Right lung (tissue), 10 donors: ENCODE measurements at places on chromosomes 3 and 15. TPM values are rescaled to one million over a fixed set of nuclear protein-coding genes. Genes with fewer than 3 reads are reported as not detected.

DNA sequence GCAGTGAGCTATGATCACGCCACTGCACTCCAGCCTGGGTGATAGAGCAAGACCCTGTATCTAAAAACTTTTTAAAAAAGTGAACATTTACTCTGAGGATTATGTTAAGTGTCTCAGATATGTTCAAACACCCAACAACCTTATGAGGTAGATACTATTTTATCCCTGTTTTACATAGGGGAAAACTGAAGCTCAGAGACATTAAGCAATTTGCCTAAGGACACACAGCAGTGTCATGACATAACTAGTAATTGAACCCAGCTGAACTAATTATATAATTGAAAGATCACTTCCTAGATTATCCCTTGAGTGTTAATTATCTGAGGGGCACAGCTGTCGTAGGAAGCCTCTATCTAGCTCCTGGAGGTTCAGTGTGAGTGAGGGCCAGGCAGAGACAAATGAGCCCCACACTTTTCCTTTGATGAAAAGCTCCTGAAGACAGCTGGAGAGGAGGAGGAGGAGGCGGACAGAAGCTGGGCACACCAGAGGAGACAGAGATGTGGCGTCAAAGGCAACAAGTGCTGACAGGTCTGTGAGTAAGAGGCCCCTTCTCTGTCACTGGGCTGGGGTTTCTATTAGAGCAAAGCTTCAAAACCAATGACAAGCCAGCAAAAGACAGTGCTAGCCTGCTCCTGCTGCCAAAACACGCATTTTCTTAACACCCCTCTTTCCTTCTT is 20.5 kb downstream of the TRH start:
- DNase-seq = no peak

The FHIT gene
- 10.6 TPM for polyA plus RNA-seq

DNA sequence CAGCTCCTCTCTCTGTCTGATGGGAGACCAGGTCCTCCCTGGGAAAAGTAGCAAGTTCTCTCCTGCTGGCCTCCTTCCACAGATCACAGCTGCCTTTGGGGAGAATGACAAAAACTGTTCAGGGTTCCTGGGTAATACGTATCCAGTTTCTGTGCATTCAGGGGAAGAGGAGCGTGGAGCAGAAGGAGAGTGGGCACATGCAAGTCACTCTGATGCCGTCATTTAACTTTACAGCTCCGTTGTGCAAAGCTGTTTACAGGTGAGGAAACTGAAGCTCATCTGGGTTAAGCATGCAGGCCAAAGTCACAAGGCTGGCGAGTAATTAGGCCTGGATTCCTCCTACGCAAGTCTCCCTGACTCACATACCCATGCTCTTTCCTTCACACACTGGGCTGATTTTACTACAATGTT is 7.5 kb upstream of the TM4SF1 start:
- no peak for DNase-seq

The TGM4 gene
- polyA plus RNA-seq = not detected

DNA sequence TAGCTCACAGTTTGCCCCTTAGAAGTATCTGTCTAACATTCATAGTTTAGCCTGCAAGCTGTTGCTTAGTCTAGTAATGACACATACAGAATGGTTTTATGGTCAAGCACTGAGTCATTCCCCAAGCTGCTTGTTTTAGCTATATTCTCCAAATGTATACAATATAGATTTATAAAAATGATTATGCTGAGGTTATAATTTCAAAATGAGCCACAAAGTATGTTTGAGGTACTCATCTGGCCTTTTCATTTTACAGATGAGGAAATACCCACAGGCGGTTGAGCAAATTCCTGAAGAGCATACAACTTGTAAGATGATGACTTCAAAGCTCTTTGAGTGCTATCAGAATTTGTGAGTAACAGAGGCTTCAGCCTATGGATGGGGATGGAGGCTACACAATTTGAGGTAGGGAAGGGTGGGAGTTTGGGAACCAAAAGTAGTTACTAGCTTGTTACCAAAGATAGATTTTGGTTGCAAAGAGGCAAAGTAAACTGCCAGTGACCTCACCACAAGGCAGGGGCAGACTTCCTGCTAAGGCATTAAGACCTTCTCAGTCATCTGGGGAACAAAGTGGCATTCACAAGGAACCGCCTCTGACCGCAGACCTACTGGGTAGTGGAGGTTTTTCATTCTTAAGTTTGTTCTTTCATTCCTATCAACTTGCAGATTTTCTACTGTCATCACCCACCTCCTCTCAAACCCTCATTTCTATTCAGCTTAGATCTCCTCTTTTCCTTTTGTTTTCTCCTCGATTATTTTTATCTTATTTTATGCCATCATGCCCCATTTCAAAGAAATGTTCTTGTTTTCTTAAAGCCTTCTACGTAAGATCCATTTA is 257.2 kb upstream of the NECTIN3 start:
- no peak for DNase-seq

- DNase-seq = no peak
Observed at GRCh38 chr3:58888087-58888486, 161.7 kb downstream of the CFAP20DC start.

DNA sequence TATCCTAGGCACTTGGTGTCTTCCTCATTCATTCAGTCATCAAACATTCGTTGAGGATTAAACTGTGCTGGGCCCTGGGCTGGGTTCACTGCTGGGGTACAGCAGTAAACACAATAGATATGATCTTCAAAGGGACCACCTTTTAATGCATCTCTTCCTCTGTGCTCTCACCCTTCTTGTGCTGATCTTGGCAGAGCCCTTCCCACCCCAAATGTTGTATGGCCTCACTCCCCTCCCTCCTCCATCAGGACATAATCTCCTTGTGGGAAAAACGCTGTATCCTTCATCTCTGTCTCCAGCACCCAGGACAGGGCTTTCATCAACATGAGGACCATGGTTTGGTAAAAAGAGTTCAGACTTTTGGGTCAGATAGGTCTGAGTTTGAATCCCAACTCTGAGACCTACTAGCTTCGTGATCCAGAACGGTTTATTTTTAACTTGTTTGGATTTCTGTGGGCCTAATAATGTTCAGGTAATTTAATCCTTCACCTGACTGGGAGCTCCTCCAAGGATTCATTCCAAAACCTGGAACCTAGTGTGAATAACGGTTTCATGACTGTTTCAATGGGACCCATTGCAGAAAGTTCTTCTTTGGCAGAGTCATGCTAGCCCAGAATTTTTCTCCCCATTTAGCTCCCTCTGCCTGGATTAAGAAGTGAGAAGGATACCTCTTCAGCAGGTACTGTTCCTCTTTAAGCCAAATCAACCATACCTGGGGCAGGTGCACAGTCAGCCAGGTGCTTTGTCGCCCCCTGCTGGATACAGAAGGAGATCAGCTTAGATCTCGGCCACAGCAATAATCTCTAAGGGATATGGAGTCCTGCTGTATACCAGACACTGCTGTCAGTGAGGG is 5.2 kb upstream of the WNT7A start:
- DNase-seq = no peak

The TMOD2 gene
- polyA plus RNA-seq = 4.6 TPM

DNA sequence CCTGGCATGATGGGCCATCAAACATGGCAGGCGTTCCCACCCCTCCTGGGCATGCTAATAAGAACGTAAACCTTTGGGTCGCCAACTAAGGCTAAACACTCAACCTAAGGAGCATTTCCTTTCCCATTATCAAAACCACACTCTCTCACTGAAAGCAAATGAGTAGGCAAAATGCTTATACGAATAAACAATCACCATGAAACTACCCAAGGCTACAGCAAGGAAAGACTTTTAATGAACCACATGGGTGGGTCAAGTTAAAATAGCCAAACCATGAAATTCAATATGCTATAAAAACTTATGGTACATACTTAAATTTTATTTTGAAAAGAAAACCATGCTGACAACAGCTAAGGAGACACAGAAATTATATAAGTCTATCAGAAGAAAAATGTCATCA is 180.6 kb downstream of the OSBPL10 start:
- no peak for DNase-seq

The SLC51A gene
- polyA plus RNA-seq = 7.8 TPM

GRCh38 chr3:73098873-73099272 is 37.4 kb downstream of the EBLN2 start:
- DNase-seq = no peak

The RBPMS2 gene
- polyA plus RNA-seq = 7.6 TPM

GRCh38 chr15:59148153-59148833 is 43.3 kb downstream of the CCNB2 start:
- DNase-seq = no peak

DNA sequence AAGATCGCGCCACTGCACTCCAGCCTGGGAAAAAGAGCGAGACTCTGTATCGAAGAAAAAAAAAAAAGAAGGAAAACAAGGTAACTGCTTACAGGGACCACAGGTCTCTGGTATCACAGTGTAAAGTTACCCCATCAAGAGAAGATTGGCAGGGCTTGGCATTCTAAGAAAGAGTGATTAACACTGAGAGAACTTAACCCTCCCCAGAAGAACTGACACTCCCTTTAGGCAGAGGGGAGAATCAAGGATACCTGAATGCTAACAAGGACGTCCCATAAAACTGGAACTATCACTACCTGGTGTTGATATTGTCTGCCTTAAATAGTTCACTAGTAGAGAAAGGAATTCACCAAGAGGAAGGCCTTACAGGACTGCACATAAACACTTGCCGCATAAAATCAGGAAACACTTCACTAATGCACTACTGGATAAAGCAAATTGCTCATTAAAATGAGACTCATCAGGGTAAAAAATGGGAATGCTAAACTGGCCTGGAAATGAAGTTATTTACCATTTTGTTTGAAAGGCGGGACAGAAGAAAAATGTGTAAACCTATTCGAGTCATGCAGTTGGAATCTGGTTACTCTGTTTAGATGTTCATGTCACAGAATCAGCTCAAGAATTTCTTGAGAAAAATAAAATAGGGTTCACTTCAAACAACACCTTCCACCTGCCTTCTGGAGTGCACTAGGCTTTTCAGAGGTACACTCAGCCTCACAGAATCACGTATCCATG is 121.6 kb downstream of the FOXP1 start:
- DNase-seq = no peak

- no peak for DNase-seq
Observed at GRCh38 chr3:126179825-126180476, 435 bp downstream of the ALDH1L1 start.

The NOX5 gene
- 1.2 TPM for polyA plus RNA-seq

The HHLA2 gene
- 2.6 TPM for polyA plus RNA-seq

The PAK6 gene
- polyA plus RNA-seq = 6.0 TPM

The GABRA5 gene
- polyA plus RNA-seq = not detected
